Fibroblast of the aortic adventitia (primary cell): ENCODE measurements at places on chromosomes 2 and 18.

GRCh38 chr2:26674002-26674751, 18.3 kb upstream of the KCNK3 start:
- DNase-seq, result no peak

- peak; percentile 94 for DNase-seq
Measured at GRCh38 chr2:220279372-220279771, 651.9 kb downstream of the SLC4A3 start.

DNA sequence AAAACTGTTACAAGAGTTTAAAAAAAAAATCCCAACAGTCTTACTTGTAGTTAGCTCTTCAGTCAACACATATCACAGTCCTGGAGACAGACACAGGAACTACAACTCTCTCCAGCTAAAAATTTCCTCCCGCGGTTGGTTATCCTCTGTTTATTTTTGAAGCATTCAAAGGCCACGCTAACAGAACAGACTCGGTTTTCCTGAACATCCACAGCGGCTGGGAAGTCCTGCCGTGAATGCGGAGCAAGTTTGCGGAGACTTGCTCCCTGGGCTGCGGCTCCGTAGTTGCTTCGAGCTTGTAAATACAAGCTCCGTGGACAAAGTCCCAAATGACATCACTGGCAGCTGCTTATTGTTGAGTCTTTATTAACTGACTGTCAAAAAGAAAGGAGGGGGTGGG, at the start of gene NCKAP5:
NCKAP5 (minus strand) TSS at position 292 of the 400 bp plus-strand sequence. CDS start 50,937 bp downstream, outside the sequence.
- DNase-seq, result peak; percentile 59

GRCh38 chr2:127597046-127597983, 48.6 kb upstream of the GPR17 start:
- DNase-seq, result no peak

DNA sequence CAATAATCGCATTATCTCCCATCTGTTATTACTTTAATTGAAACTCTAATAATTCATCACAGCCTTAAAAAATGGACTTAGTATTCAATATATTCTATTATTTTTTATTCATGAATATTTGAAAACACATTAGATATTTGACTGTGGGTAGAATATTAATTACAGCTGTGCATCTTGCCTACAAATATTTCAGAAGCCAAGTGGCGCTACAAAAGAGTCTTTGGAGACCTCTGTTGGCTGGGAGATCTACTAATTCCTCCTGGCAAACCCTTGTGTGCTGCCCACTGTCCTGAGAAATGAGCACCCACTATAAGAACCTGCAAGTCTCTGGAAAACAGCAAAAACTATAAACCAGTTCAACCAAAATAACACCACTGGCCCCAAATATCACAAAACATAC, 54.5 kb downstream of the PRELID3A start:
- DNase-seq, result no peak
